Colonic mucosa (tissue), 4 donors: ENCODE measurements at places on chromosomes 13 and 19. TPM values are rescaled to one million over a fixed set of nuclear protein-coding genes. Genes with fewer than 3 reads are reported as not detected.

DNA sequence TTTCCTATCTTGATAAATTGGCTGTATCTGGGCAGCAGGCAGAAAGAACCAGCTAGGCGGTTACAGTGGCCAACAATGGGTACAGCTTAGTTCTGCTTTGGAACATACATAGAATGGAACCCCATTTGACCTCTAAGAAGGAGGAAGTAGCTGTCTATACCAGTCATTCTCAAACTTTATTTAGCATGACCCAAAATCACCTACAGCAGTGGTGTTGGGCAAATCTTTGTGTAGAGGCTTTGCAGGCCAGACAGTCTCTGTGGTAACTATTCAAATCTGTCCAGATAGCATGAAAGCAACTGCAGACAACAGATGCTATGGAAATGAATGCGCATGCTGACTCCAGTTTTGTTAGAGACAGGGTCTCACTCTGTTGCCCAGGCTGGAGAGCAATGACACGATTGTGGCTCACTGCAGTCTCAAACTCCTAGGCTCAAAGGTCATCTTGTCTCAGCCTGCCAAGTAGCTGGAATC is 12.0 kb upstream of the KCNC3 start:
- H3K27ac ChIP-seq = no peak overlapping the region
- no peak overlapping the region for H3K4me3 ChIP-seq
- H3K4me1 ChIP-seq = no peaks in the 10 kb centered on the region
- no peak for DNase-seq

CEACAM4 gene
- total RNA-seq = not detected

- H3K27me3 ChIP-seq = no peaks in the 10 kb centered on the region
- H3K27ac ChIP-seq = no peak overlapping the region
- H3K36me3 ChIP-seq = no peaks in the 10 kb centered on the region
- no peak overlapping the region for H3K4me3 ChIP-seq
- no peaks in the 10 kb centered on the region for H3K4me1 ChIP-seq
Observed at GRCh38 chr13:35987572-35988513, 143.3 kb downstream of the DCLK1 start.

- no peaks in the 10 kb centered on the region for H3K27me3 ChIP-seq
- no peak for DNase-seq
- no peaks in the 10 kb centered on the region for H3K4me1 ChIP-seq
- no peak overlapping the region for H3K4me3 ChIP-seq
Observed at GRCh38 chr19:5253406-5254110, 87.1 kb downstream of the PTPRS start.

CD79A gene
- 3.5 TPM for total RNA-seq

DNA sequence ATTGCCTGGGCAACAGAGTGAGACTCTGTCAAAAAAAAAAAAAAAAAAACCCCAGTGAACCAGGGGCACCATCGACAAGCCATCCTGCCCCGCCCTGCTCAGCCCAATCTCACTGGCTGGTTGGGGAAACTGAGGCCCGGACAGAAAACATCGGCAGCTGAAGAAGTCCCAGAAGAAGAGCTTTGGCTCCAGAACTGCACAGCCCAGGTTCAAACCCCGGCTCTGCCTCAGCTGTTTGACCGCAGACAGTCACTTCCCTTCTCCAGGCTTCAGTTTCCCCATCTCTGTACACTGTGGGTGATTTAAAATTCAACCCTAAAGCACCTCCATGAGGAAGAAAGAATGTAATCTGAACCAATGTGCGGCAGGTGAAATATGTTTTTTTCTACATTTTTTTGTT is 9.4 kb upstream of the SEMA6B start:
- H3K36me3 ChIP-seq = no peaks in the 10 kb centered on the region
- DNase-seq = no peak
- H3K4me1 ChIP-seq = no peaks in the 10 kb centered on the region

- H3K4me3 ChIP-seq = no peak overlapping the region
- H3K4me1 ChIP-seq = peaks cover 28% of the 10 kb centered on the region
- peak; percentile 80 for DNase-seq
- no peaks in the 10 kb centered on the region for H3K27me3 ChIP-seq
- no peaks in the 10 kb centered on the region for H3K36me3 ChIP-seq
Observed at GRCh38 chr19:49567861-49568441, 12.4 kb downstream of the NOSIP start.

- DNase-seq = no peak
- H3K36me3 ChIP-seq = no peaks in the 10 kb centered on the region
- no peaks in the 10 kb centered on the region for H3K4me1 ChIP-seq
- H3K4me3 ChIP-seq = no peak overlapping the region
- no peaks in the 10 kb centered on the region for H3K27me3 ChIP-seq
Observed at GRCh38 chr13:49532593-49532992, 36.8 kb downstream of the PHF11 start.

- DNase-seq = no peak
- no peaks in the 10 kb centered on the region for H3K4me1 ChIP-seq
- H3K27me3 ChIP-seq = no peaks in the 10 kb centered on the region
- H3K4me3 ChIP-seq = no peak overlapping the region
- H3K27ac ChIP-seq = no peak overlapping the region
- no peaks in the 10 kb centered on the region for H3K36me3 ChIP-seq
Observed at GRCh38 chr19:32916969-32917615, 47.5 kb upstream of the SLC7A9 start.

DNA sequence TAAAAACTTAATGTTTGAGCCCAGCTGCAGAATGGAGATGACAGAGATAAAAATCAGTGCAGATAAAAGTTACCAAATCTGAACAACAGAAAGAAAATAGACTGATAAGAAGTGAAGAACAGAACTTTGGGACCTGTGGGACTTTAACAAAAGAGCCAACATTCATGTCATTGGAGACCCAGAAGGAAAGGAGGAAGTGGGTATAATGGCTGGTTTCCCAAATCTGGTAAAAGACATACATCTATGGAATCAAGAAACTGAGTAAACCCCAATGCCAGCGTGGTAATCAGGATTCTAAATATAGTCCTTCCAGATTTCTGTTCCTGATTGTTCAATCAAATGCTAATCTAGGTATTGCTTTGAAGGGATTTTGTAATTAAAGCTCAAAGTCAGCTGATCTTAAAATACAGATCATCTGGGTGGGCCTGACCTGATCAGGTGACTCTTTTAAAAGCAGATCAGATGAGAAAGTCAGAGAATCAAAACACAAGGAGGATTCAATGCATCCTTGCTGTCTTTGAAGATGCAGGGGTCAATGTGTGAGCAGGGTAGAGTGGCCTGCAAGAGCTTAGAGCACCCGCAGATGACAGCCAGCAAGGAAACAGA is 25.3 kb upstream of the CEACAM20 start:
- no peak overlapping the region for H3K27ac ChIP-seq
- H3K36me3 ChIP-seq = no peaks in the 10 kb centered on the region
- H3K27me3 ChIP-seq = no peaks in the 10 kb centered on the region
- no peaks in the 10 kb centered on the region for H3K4me1 ChIP-seq

IZUMO4 gene
- total RNA-seq = 2.1 TPM

DNA sequence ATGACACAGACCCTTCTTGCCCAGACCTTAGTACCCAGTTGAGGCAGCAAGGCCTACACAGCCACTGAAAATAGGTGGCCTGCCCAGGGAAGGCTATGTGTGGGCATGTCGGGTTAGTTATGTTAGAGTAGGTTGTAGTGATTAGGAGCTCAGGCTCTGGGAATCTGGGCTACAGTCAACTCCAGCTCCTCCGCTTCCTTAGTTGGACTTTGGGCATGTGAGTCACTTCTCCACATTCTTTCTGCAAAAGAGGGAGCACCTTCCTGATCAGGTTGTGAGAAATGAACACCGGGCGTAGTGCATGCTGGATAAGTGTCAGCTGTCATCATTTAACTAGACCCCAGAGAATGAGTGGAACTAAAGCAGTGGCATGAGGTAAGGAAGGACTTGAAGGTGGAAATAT is 64.8 kb downstream of the ARHGAP35 start:
- peak; percentile 71 for DNase-seq
- H3K4me3 ChIP-seq = no peak overlapping the region
- H3K36me3 ChIP-seq = no peaks in the 10 kb centered on the region
- peaks cover 22% of the 10 kb centered on the region for H3K4me1 ChIP-seq

DNA sequence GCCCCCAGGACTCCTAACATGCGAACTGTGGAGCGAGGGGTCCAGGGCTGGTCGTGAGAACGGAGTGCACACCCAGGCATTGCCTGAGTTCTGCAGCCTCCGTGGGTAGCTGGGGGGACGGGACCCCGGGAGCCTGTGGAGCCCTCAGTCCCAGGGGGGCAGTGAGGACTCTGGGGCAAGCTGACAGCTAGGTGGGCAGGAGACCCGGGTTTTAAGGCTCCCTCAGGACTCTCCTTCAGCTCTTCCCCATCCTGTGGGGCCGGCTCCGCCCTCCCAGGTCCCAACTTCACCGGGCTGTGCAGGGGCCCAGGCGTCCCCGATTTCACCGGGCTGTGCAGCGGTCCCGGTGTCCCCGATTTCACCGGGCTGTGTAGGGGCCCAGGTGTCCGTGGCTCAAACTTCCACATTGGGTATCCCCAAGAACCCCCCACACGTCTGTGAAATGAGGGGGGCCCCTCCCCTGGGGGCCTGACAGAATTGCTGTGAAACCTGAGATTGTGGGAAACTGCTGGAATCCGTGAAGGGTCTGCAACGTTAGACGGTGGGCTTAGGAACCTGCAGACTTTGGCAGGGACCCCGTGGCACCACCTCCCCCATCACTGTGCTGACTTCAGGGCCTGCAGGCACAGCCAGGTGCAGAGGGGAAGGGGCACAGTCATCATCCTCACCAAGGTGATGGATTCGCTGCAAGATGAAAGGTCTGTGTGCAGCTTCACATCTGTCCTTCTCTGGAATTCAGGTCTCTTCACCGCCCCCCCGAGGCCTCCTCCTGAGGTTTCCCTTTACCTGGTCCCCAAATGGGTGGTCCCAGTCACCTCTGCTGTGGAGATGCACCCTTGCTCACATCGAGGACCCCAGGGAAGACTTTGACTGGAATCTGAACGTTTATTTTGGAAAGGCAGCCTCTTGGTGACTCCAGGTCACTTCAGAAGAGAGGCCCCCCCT is 73.2 kb upstream of the MCF2L start:
- H3K27me3 ChIP-seq = peaks cover 12% of the 10 kb centered on the region
- DNase-seq = no peak
- peaks cover 17% of the 10 kb centered on the region for H3K4me1 ChIP-seq
- H3K4me3 ChIP-seq = no peak overlapping the region
- no peaks in the 10 kb centered on the region for H3K36me3 ChIP-seq
- no peak overlapping the region for H3K27ac ChIP-seq

TMEM59L gene
- 1.4 TPM for total RNA-seq

- no peaks in the 10 kb centered on the region for H3K27me3 ChIP-seq
- no peak overlapping the region for H3K4me3 ChIP-seq
- no peaks in the 10 kb centered on the region for H3K36me3 ChIP-seq
- H3K4me1 ChIP-seq = no peaks in the 10 kb centered on the region
Observed at GRCh38 chr13:46721054-46721453, 75.9 kb downstream of the ESD start.

LIPE gene
- 9.6 TPM for total RNA-seq

DNA sequence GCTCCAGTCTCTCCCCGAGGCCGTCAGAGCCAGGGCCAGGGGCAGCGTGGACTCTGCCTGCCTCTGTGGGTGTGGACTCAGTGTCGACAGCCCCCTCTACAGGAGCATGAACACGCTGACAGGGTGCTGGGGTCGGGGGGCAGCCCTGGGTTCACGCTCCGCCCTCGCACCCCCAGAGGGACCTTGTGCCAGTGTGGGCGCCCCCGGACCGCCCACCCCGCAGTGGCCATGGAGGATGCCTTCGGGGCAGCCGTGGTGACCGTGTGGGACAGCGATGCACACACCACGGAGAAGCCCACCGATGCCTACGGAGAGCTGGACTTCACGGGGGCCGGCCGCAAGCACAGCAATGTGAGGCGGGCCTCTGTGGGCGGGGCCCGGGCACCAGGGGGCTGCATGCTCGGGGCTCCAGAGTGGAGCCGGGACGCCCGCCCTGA is 8.3 kb downstream of the TRPM4 start:
- peaks cover 9% of the 10 kb centered on the region for H3K4me1 ChIP-seq
- H3K36me3 ChIP-seq = no peaks in the 10 kb centered on the region
- DNase-seq = no peak
- H3K27ac ChIP-seq = peak overlapping the region; percentile 65

DNA sequence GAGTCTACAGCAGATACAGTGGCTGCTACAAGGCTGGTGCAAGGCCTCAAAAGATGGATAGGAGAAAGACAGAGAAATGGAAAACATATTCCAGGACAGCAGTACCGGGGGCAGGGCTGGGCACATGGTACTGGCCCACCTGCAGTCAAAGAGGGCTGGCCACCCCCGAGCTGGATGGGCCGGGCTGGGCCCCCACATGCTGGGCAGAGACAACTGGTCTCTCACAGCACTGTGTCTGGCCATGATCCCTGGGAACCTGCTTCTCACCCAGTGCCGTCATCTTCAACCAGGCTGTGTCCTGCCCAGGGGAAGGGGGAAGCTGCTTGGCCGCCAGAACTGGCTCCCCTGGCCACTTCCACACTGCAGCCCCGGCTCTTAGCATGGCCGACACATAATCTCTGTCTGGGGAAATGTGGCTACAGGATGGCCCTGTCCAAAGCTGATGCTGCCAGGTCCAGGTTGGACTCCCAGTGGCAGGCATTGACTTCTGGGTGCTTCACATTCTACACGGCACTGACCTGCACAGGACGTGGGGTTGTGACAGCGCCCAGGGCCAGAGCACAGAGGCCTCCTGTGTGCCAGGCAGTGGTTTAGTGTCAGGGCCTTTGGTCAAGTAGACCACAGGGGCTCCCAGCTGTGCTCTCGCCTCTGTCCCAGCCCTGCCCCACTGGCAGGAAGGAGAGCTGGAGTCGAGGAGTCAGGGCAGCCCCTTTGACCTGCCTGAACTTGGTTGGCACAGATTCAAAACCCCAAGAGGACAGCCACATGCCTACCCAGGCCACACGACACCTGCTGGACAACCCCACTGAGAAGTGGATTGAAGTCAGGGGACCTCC is 21.7 kb downstream of the PEPD start:
- no peaks in the 10 kb centered on the region for H3K27me3 ChIP-seq
- H3K4me3 ChIP-seq = no peak overlapping the region
- no peaks in the 10 kb centered on the region for H3K4me1 ChIP-seq
- H3K27ac ChIP-seq = no peak overlapping the region
- no peaks in the 10 kb centered on the region for H3K36me3 ChIP-seq

DNA sequence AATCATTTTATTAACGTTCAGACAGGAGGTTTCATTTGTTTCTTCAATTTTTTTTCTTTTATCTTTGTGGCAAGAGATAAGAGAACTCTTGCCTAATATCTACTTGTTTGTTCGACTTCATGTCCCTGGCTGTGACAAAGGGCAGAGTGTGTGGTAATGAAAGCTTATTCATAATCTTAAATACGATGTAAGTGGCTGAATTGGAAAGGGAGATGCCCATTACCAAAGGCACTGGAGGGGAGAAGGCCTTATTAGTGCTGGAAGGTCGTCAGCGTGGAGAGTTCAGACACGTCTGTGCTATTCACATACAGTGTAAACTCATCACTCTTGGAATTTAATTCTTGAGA is 54.0 kb downstream of the RFC3 start:
- no peak overlapping the region for H3K27ac ChIP-seq
- no peaks in the 10 kb centered on the region for H3K36me3 ChIP-seq
- H3K4me3 ChIP-seq = no peak overlapping the region
- H3K4me1 ChIP-seq = no peaks in the 10 kb centered on the region

- peak; percentile 69 for DNase-seq
- H3K27ac ChIP-seq = peak overlapping the region; percentile 96
- peak overlapping the region; percentile 74 for H3K4me3 ChIP-seq
- peaks cover 5% of the 10 kb centered on the region for H3K4me1 ChIP-seq
Observed at GRCh38 chr19:58519087-58519354, 589 bp downstream of the ZBTB45 start.

GRCh38 chr19:15213715-15214381 is 13.1 kb upstream of the NOTCH3 start:
- H3K27me3 ChIP-seq = no peaks in the 10 kb centered on the region
- H3K36me3 ChIP-seq = no peaks in the 10 kb centered on the region
- H3K27ac ChIP-seq = no peak overlapping the region
- no peak overlapping the region for H3K4me3 ChIP-seq
- H3K4me1 ChIP-seq = no peaks in the 10 kb centered on the region
- no peak for DNase-seq
